ENCODE measurements at places on chromosomes 11 and 22.

GRCh38 chr11:15779518-15779917 is 576.8 kb downstream of the SOX6 start:
- H3K4me3 ChIP-seq: no peak overlapping the region
- H3K27me3 ChIP-seq: no peaks in the 10 kb centered on the region
- no peaks in the 10 kb centered on the region for H3K36me3 ChIP-seq
- no peak for DNase-seq
- no peaks in the 10 kb centered on the region for H3K4me1 ChIP-seq

- H3K27me3 ChIP-seq: no peaks in the 10 kb centered on the region
- peaks cover 15% of the 10 kb centered on the region for H3K36me3 ChIP-seq
- H3K4me1 ChIP-seq: peaks cover 80% of the 10 kb centered on the region
- DNase-seq: peak; percentile 66
- H3K27ac ChIP-seq: peak overlapping the region; percentile 84
These were observed 966 bp downstream of the AHNAK start for GRCh38 chr11:62545437-62546243.

DNA sequence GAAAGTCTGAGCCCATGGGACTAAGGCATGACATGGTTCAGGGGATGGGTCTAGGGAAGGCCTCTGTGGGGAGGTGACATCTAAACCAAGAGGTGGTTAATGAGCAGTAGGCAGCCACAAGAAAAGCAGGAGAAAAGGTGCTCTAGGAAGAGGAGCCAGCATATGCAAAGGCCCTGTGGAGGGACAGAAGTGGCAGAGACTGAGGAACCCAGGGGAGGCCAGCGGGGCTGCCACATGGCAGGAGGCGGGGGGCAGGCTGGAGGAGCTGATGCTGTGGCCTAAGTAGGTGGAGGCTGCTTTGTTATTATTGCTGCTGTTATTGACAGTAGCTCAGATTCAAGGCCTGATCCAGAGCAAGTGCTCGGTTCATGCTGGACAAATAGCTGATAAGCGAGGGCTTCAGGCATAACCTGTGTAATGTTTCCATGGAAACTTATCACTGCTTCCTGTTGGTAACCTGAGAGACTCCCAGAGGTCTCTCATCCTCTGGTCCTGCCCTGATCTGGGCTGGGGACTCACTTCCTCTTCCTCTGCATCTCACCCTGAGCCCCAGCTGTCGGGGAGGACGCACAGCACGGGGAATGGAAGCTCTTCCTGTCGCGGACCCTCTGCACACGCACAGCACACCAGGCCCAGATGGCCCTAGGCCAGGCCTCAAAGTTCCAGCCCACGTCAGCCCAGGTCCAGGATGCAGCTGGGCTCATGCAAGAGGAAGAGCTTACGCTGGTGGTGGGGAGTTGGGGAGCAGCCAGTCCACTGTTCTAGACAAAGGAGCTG is 75.2 kb upstream of the TP53I11 start:
- peaks cover 10% of the 10 kb centered on the region for H3K4me1 ChIP-seq
- no peak overlapping the region for H3K4me3 ChIP-seq
- H3K27ac ChIP-seq: no peak overlapping the region
- H3K36me3 ChIP-seq: no peaks in the 10 kb centered on the region
- H3K27me3 ChIP-seq: peaks cover 2% of the 10 kb centered on the region

GRCh38 chr11:10540546-10540914 is 457 bp downstream of the RNF141 start:
- H3K36me3 ChIP-seq: no peaks in the 10 kb centered on the region
- H3K4me3 ChIP-seq: peak overlapping the region; percentile 70
- H3K27ac ChIP-seq: peak overlapping the region; percentile 72
- peak; percentile 2 for DNase-seq
- peaks cover 13% of the 10 kb centered on the region for H3K4me1 ChIP-seq
